ENCODE measurements at places on chromosomes 5 and 9. TPM values are rescaled to one million over a fixed set of nuclear protein-coding genes. Genes with fewer than 3 reads are reported as not detected.

SLC12A2 gene
- total RNA-seq = 29.2 TPM

BHMT2 gene
- not detected for total RNA-seq

MYORG gene
- total RNA-seq = 4.6 TPM

TRPM6 gene
- total RNA-seq = 1.7 TPM

SELENOP gene
- 0.61 TPM for total RNA-seq

SPATA31E1 gene
- 0.71 TPM for total RNA-seq
